ENCODE measurements at places on chromosomes 5 and 9.

DNA sequence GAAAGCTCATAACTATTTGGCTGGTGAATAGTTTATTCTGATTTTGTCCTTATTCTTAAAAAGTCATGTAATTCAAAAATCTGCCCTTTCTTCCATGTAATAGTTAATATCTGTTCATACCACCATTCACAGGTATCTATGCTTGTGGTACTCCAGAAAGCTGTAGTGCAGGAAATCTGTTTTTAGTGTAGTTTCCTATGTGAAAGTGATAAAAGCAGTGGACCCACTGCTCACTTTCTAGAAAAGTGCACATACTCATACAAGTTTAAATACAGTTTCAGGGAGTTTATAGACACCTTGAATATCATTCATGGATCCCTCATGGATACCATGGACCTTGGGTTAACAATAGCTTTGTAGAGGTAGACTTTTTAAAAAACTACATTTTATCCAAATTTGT is 20.2 kb downstream of the PBX3 start:
- no peak for DNase-seq

- no peak for DNase-seq
Observed at GRCh38 chr9:79264511-79265355, 307.0 kb upstream of the TLE4 start.

DNA sequence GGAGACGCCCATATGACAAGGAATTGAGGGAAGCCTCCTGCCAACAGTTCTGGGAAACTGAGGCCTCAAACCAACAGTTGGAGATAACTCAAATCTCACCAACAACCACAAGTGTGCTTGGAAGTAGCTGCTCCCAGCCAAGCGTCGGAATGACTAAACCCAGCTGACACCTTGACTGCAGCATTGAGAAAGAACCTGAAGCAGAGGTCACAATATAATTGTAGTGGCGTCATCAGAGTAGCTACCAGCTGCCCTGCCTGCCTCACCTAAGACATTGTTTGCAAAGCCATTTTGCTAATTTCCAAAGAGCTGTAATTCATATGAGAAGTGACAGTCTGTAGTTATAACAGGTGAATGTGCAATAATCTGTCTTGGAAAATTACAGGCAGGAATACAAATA is 40.8 kb upstream of the ANKRD31 start:
- DNase-seq: no peak

DNA sequence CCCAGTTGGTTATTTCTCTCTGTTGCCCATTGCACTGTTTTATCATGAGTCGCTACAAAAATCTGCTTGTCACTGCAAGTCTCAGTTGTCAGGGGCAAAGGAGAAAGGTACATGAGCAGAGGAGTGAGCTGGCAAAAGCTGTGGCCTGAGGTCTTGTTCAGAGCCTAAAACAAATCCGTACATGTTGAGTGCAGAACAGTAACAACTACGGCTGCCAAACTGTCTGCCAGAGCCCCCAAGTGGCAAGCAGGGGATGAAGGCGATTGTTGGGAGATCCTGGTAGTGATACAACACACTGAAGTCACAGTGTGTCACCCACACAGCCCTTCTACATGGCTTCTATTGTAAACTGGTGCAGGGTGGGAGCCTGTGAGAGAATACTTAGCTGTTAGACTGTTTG is 50.9 kb downstream of the BRINP1 start:
- DNase-seq: no peak

DNA sequence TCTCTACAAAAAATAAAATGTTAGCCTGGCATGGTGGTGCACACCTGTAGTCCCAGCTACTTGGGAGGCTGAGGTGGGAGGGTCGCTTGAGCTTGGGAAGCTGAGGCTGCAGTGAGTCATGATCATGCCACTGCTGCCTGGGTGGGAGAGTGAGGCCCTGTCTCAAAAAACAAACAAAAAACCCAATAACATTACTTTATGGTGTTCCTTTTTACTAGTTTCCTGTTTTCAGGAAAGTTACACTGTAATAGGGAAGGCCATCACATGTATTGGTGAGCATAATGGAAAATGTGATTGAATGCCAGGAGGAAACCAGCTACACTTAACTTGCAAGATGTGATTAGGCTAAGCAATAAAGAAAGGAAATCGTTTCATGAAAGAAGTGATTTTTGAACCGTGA is 42.7 kb downstream of the SV2C start:
- no peak for DNase-seq

DNA sequence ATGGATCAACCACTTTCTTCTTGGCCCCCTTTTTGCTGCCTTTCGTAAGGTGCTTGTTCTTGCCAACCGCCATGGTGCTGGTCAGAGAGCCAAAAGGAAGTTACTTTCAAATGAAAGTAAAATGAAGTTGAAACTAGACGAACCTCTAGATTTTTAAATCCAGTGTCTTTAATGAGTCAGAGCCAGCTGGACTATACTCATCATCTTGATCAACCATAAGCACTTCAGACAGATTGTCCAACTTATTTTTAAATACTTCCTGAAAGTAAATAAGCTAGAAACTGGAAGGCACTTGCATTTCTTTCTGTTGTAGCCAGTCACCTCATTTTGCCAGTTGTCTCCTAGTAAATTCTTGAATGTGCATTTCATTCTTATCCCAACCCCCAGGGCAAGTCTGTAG is 48.9 kb downstream of the JMY start:
- no peak for DNase-seq

- no peak for DNase-seq
Observed at GRCh38 chr5:102758576-102758975, 3.5 kb downstream of the PAM start.

DNA sequence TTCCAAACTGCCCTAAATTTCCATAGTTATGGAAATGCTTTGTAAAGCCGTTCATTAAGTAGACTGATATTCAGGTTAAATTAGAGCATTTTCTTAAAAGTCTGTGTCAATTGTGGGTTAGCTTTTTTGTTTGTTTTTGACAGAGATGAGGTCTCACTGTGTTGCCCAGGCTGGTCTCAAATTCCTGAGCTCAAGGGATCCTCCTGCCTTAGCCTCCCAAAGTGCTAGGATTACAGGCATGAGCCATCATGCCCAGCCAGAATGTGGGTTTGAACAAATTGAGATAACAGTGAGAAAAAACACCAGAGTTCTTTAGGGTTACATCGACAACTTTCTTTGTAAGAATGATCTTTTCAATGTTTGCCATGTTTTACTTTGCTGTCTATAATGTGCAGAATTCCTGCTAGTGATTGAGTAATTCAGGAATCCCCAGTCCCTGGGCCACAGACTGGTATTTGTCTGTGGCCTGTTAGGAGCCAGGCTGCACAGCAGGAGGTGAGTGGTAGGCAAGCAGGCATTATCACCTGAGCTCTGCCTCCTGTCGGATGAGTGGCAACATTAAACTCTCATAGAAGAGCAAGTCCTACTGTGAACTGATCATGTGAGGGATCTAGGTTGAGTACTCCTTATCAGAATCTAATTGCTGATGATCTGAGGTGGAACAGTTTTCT is 80.5 kb downstream of the RAI14 start:
- no peak for DNase-seq

- DNase-seq: no peak
Observed at GRCh38 chr5:54517174-54517511, 416 bp upstream of the SNX18 start.

- DNase-seq: no peak
Observed at GRCh38 chr9:77943057-77943456, 88.6 kb downstream of the GNAQ start.

DNA sequence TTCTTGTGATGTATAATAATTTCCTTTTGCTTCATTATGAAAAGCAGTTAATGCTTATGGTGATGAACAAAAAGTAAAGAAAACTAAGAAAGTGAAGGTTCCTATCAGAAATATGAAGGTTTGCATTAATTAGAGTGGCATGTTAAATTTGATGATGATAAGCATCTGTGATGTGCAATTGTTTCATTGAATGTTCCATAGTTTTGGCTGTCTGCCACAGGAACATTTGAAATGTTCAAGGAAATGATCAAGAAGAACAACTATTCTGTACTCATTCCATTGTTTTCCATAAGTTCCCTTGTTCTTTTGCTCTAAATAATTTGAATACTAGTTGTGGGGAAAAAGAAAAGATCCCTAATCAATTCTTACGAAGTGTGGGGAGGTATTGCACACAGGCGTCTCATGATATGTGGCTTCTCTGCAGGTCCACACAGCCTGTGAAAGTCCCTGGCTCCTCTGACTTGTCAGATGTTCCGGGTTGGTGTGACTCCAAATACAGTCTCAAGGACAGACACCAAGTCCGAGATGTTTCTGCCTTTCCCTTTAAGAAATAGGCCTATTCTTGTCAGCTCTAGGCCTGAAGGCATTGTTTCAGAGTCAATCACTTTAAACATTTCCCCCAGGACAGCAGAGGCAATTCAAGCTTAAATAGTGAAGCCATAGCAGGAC is 152.6 kb upstream of the MAST4 start:
- DNase-seq: no peak

GRCh38 chr9:16106021-16106571 is 553.3 kb downstream of the CCDC171 start:
- DNase-seq: no peak

- no peak for DNase-seq
Observed at GRCh38 chr9:2928411-2928810, 84.5 kb upstream of the PUM3 start.

DNA sequence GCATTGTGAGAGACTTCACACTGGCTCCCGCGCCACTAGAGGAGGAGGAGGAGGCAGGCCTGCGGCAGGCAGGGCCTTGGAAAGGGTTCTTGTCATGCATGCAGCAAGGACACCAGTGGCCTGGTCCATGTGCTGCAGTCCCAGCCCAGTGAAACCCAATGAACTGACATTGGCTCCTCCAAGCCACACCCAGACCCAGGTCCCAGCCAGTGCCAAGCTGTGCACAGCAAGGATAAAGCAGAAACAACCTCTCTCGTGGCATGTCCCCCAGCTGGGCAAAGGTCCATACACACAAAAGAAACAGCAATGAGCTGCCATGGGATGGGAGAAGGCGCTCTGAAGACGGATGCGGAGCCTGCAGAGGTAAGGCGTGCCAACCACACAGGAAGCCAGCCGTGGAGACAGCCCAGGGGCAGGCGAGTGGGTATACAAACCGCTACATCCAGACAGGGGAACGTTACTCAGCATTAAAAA is 89.2 kb downstream of the SEMA4D start:
- DNase-seq: peak; percentile 70

DNA sequence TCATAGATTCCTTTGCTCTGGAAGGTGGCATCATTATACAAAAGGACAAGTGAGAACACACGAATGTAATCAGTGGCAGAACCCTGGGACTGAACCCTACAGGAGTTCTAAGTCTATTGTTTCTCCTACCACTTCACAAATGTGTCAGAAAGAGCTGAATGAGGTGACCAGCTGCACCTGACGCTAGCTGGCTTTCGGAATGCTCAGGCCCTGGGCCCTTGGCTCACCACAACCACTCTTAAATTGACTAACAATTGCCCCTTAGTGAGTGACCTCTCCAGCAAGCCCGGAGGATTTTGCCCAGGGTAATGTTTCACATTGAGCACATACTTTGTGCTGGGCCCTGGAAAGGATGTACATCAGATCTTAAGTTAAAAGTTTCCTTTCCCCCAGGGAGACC is 41.2 kb upstream of the ABCA1 start:
- no peak for DNase-seq

- DNase-seq: no peak
Observed at GRCh38 chr5:140038373-140038957, 4.6 kb downstream of the NRG2 start.

GRCh38 chr5:81922854-81923279 is 49.0 kb upstream of the ATG10 start:
- DNase-seq: no peak

DNA sequence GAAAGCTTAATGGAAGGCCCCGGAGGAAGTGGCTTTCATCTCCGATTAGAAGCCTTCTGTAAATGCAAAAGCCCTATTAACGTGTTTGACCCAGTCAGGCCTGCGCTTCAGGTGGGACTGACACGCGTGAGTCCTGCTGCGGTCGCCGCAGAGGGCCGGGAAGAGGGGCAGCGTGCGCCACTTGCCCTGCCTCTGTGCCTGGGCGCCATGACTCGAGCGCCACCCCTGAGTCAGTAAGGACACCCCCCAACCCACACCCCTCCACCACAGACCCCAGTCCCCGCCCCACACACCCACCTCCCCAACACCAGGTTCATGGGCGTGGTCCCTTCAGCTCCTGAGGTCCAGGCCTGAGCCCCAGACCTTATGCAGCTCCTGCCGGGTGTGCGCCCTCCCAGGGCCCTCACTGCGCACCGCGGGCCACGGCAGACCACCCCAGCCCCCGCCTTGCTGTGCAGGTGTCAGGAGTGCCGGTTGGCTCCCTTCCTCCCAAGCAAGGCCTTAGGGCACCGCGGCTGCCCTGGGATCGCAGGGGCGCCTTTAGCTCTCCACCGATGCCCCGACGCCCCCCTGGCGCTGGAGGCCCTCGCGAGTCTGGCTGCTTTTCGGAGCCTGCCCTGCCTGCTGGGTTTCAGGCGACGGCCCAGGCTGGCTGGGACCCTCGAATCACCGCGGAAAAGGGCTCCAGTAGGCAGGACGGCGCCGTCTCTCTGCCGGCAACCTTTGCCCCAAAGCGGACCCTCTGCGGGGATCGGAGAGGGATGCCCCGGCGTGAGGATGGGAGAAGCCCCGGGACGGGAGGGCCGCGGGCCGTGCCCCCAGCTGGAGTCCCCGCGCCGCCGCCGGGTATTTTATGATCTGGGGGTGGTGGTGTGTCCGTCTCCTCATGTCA is 625 bp upstream of the OLFM1 start:
- no peak for DNase-seq

GRCh38 chr5:150583541-150584225 is 56.8 kb upstream of the SYNPO start:
- no peak for DNase-seq

DNA sequence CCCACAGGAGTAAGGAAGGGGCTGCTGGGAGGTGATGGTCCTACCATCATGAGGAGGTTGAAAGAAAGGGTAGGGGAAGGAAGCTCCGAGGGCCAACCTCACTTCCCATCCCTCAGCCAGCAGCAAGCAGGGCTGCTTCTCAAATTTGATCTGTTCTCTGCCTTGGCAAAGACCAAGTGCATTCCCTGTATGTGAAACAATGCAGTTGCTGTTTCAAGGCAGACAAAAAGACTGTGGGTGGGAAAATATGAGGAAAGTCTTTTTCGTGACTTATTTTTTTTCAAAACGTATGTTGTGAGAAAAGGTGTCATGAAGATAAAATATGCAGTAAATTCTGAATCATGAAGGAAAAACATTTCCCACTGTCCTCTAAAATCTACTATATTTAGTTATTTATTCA is 165.9 kb downstream of the ARSB start:
- no peak for DNase-seq

DNA sequence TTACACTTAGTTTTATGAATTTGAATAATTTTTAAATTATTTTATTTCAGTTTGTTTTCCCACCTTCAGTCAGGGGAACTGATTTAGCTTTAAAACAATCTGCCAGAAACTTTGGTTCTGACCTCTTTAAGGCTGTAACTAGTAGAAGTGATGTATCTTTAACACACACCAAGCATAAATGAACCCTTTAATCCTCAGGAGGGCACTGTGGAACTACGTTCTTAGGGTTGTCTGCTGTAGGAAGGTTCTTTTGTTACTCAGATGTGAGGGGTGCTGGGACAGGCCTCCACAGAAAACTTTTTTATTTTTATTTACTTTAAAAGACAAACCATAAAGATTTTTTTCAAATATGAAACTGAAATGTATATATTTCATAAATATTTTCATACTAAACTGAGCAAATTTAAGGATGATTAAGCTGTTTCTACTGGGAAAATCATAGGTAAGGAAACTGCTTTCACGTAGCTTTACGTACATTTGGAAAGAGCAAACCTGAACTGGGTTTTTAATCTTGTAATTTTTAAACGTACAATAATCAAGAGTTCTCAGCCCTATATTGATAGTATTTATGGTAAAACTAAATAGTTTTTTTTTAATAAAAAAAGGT is 5.3 kb downstream of the KLF4 start:
- DNase-seq: no peak

GRCh38 chr5:96901384-96901783 is 25.1 kb downstream of the ERAP2 start:
- no peak for DNase-seq

- DNase-seq: no peak
Observed at GRCh38 chr9:130309689-130310455, 44.3 kb downstream of the HMCN2 start.

Data from activated T-cell treated with anti-CD3 and anti-CD28 coated beads, Interleukin-2, amount 50 U/mL, for 48 hours (primary cell).